Stimulated activated CD8-positive, alpha-beta memory T cell treated with anti-CD3 and anti-CD28 coated beads, Interleukin-15, amount 100 ng/mL, for 24 hours (primary cell): ENCODE measurements at places on chromosomes 11 and 22.

GRCh38 chr11:59417023-59417422 is 9.2 kb downstream of the OR5A2 start:
- DNase-seq, result no peak

GRCh38 chr22:44291674-44292360 is 20.9 kb downstream of the SHISAL1 start:
- no peak for DNase-seq

DNA sequence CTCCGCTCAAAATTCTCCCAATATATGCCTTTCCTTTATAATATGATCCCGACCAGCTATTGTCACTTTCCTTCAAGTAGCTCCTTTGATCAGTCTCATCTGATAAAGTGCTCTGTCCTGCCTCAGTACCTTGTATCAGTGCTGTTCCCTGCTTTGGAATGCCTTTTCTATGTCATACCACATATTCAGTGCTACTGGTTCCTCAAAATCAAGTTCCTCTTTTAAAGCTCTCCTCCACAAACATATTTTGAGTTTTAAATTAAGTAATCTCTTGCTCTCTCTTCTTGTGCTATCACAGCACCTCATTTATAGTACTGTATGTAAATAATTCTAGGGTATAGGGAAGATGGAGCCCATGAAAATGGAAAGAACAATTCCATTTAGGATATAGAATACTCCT is 137.1 kb upstream of the CTSC start:
- no peak for DNase-seq

DNA sequence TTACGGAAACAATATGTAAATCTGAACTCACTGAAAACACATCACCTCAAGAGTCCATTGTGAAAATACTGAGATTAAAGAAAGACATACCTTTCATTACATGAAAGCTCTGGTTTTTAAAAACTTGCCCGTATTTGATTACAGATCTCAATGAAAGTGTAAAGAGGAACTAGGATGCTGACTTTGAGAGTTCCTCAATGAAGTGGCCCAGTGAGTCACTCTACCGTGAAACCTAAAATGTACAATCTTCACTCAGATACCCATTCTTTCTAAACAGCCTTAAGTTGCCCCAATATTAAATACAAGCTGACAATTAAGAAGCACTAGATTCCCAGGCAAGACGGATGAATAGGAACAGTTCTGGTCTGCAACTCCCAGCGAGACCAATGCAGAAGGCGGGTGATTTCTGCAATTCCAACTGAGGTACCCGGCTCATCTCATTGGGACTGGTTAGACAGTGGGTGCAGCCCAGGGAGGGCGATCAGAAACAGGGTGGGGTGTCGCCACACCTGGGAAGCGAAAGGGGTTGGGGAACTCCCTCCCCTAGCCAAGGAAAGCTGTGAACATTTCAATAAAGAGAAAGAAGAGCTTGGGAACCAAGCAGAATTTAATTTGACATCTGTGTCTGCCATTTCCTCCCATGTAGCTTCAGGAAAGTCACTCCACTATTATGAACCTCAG is 33.8 kb upstream of the OR9G4 start:
- DNase-seq, result no peak

DNA sequence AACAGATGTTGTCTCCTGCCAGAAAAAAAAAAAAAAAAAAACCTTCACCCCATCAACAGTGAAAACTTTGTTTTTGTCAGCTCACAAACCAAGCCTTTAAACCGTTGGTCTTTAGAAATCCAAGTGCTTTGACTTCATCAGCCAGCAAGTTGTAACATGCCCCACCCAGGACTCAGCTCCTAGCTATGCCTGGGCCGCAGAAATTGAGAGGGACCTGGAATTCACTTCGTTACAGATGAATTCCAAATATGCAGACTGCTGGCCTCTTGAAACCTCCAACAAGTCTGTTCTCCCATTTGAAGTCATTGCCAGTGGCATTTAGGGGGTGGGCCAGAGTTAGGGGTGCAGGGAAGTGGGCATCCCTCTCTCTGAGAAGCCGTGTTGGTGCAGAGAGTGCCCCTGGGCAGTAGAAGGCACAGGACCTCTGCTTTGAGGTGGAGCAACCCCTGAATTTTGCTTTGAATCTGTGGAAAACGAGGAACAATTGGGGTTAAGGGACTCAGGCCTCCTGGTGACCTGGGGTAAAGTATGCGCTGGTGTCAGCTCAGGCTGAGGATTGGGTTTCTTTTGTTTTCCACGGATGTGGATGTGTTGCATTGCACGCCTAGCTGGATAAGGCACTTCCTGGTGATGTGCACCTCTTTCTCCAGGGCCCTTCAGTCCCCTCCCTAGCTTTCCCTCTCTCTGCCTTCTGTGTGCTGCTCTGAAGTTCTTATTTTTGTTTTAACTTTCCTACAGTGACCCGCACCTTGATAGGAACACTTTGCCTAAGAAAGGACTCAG is 109.5 kb downstream of the DBX1 start:
- DNase-seq, result no peak

DNA sequence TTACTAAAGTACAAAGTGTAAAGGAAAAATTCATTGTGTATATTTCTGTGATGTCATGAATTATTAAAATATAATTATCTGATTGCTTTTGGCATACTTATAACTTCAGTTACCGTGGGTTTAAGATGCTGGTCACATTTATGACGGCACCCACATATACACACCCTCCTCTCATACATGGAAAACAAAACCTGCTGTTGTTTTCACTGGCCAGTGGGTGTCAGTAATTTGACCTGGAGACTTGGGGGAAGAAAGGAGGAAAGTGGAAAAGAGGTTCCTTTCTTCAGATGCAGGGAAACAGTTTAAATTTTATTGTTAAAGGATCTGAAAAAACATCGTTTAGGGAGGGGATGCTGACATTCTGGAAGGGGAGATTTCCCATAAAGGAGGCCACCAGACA is 742 bp upstream of the BBOX1 start:
- DNase-seq, result no peak

DNA sequence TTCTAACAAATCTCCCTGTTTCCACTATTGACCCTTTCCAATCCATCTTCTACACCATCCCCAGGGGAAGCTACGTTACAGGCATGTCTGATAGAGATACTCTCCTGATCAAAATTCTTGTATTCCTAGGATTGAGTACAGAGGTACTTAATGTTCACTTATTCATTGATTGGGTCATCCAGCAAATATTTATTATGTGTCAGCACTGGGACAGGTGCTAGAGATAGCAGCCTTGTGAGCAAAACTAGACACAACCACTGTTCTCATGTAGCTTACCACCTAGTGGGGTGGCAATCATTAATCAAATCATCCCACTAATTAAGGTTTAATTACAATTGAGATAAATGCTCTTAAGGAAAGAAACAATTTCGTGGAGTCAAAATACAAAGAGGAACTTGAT is 9.4 kb upstream of the RTCB start:
- DNase-seq, result no peak

DNA sequence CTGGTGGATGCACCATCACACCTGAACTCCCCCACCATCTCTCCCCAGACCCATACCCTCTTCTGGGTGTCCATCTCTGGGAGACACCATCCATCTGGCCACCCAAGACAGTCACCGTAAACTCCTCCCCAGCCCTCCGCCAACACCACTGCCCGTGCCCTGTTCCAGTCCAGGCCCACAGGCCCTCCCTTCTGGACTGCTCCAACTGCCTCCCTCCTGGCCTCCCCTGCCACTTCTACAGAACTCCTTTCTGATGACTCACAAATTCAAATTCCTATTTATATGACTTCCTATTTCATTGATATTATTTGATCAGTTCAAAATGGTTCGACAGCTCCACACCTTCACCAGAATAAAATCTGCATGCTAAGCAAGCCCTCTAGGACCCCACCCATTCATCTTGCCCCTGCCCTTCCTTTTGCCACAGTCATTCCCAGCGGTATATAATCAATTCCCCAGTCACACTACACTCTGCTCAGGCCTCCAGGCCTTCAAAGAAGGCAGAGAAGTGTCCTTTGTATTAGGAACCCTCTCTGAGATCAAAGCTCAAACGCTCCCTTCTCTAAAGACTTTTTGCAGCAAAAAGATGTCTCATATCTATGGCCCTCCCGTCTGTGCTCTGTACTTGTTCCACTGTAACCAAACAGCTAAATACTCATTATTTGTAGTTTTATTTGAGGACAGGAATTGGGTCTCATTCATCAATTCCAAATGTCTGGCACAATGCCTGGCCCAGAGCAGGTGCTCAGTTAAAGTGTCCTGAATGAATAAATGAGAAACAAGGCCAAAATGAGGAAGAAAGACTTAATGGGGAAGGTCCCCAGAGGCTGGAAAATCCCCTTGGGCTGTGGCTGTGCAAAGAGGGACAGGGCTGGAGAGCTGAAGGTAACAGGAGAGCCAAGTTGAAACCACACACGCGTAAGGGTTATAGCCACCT is 29.0 kb downstream of the MYH9 start:
- DNase-seq, result no peak
